ENCODE measurements at places on chromosomes 1 and 21.

GRCh38 chr1:214316593-214316992 lies 35.6 kb downstream of the SMYD2 start:
- no peak for DNase-seq

DNA sequence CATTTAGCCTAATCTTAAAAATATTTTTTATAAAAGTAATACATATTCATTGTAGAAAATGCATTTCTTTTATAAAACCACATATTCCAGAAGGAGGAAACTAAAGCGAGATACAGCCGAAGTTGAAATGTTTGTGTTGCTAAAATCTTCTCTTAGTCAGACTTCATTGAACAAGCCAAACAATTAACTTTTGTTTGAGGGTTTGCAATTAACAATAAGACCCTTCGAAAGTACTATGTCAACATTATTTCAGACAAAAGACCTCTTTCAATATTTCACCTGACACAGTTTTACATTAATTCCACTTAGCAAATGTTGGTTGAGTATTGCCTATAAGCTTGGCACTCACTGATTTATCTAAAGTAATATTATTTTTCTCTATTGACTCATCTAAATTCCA lies 354.0 kb upstream of the ADAMTS5 start:
- DNase-seq, result no peak

DNA sequence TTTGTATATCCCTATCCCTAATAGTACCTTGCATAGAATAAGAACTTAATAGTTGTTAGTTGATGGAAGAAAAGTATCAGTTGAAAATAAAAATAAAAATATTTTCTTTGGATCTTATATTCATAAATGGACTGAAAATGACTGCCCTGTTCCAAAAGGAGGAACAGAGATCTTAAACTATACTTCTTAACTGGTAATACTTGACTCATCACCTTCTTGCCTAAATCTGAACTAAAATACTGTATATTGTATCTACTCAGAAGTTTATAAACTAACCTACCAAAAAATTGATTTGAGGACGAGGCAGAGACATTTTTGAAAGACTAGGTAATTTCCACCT lies 178.8 kb downstream of the SYT2 start:
- DNase-seq, result no peak

- no peak for DNase-seq
These were observed 95.9 kb upstream of the DPH5 start for GRCh38 chr1:101121504-101121903.

- no peak for DNase-seq
These were observed 14.9 kb downstream of the AK2 start for GRCh38 chr1:33021567-33022431.

- no peak for DNase-seq
These were observed 184.4 kb downstream of the MRPL39 start for GRCh38 chr21:25422610-25423608.

GRCh38 chr1:71862756-71863155 lies 419.6 kb downstream of the NEGR1 start:
- DNase-seq, result no peak

- no peak for DNase-seq
These were observed 10.1 kb downstream of the RUNX3 start for GRCh38 chr1:24919791-24920532.

GRCh38 chr1:31951276-31951675 lies 13.1 kb upstream of the PTP4A2 start:
- DNase-seq, result no peak

DNA sequence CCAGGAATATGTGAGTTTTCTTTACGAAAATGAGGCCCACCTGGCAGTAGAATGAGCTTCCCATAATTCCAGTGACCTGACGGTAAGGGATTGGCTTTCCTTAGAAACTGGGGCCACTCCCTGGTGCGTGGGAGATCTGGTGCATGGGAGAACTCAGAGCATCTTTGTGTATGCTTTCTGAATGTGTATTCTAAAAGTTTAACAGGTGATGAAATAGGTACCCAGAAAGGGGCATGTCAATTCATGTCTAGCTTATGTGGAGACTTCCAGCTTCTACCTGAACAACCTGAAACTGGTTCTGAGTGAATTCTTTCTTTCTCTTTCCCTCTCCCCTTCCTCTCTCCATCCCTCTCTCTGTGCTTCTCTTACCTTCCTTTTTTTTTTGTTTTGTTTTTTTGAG lies 15.2 kb upstream of the FCRLA start:
- DNase-seq, result no peak

DNA sequence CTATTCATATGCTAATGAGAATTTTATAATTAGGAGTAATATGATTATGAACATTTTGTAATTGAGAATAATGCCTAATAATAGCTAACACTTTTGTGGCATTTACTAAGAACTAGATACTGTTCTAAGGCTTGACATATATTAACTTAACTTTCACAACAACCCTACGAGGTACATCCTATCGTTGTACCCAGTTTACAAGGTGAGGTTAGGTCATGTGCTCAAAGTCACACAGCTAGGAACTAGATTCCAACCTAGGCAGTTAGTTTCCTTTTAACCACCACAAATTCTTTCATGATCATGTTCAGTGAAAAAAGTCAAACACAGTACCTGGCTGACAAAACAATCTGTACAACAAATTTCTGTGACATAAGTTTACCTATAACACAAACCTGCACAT lies 13.0 kb upstream of the ERRFI1 start:
- no peak for DNase-seq

- DNase-seq, result no peak
These were observed 131.8 kb upstream of the NGF start for GRCh38 chr1:115469703-115470476.

DNA sequence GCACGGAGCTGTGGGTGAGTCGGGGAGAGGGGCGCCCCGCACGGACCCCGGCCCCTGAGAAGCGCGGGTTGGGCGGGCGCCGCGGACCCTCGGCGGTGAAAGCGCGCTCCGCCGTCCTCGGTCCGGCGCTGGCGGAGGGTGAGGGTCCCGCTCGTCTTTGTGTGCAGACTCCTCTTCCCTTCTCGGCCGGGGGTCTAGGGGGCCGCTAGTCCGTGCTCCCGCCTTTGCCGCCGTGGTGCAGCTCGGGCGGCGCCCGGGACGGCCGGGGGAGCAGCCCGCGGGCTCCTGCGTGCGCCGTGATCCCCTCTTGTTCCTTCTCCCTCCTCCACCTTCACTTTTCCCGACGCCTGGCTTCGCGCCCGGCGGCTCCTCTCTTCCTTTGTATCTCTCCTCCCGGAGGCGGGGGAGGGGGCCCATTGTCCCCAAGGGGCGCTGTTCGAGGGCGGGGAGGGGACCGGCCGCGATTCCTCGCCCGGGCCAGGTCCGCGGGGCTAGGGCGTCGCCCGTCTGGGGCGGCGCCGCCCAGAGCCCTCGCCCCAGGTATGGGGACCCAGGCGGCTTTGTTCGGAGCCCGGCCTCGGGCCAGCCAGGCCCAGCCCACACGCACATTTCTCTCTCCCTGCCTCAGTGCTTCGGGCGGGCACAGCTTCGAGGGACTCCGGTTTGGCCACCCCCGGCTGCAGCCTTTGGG lies 519 bp downstream of the FNBP1L start:
- no peak for DNase-seq

DNA sequence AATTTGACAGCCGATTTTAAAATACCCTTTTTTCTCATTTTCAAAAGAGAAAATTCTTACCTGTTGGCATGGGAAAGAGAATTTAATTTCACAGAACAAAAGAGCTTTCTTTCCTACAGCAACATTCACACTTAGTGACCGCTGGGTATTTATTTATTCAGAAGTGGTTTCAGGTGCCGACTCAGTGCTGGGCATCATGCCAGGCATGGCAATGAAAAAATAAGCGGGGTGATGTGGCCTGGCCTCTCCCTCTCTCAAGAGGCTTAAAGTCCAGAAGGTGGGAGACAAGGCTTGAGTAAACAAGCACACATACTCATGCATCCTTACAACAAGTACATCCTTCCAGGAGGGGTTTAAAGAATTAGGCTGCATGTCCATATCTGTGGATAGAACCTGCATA lies 4.1 kb upstream of the PCP4 start:
- no peak for DNase-seq

DNA sequence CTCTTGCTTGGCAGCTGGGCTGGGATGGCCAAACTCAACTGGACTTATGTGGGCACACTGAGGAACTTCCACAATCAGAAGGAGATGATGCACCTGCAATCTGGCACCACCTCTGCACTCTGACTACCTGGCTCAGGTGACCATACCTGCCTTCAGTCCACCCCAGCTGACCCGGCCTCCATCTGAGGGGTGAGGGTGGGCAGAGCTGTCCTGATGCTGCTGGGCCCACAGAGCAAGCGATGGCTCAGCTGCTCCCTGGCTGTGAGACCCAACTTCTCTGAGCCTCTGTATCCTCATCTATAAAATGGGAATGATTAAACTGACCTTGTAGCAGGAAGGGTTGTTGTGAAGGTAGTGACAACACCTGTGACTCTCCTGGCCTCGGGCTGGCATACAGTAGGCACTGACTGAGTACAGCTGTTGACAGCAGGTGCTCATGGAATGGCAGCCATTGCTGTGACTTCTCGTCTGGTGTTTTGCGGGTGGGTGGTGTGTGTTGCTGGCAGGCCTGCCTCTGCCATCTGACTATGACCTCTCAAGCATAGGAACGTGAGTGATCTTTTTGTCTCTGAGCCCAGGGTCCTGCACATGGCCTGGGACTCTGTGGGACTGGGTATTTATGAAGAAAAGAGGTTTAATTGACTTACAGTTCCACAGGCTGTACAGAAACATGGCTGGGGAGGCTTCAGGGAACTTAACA lies 438.5 kb downstream of the PTPRU start:
- DNase-seq, result no peak

All from activated T-helper 1 cell treated with Interleukin-2 at 50 U/mL for 16 hours (primary cell).